ENCODE measurements at places on chromosomes 13 and 19. TPM values are rescaled to one million over a fixed set of nuclear protein-coding genes. Genes with fewer than 3 reads are reported as not detected.
A peak's percentile ranks its signal among the peaks of the same experiment; 100 is the strongest.

Gene CLEC4G
- total RNA-seq = under 0.01 TPM

- no peak for DNase-seq
These were observed 523.5 kb upstream of the ARGLU1 start for GRCh38 chr13:107091428-107091827.

DNA sequence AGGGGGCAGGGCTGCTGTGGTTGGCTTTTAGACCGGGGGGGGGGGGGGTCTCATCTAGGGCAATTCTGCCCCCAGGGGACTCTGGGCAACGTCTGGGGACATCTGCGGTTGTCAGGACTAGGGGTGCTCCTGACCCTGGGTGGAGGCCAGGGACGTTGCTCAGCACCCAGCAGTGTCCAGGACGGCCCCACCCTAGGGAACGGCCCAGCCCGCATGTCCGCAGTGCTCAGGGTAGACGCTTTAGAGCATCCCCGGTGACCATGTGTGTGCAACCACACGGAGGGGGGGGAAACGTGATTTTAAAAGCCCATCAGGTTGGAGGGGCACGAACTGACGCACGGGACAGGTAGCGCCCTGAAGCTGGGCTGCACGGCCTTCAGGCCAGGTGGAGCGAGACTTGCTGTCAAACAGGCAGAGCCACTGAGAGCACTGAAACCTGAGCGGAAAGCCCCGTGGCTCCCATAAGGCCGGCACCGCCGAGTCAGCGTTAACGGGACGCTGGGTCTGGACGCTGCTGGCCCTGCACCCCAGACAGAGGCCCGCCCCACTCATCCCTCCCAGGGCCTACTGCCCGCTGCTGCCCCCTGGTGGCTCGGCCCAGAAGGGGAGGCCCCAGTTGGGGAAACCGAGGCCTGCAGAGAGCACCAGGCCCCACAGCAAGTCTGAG is 8.3 kb downstream of the CACTIN start:
- peak; percentile 43 for DNase-seq

DNA sequence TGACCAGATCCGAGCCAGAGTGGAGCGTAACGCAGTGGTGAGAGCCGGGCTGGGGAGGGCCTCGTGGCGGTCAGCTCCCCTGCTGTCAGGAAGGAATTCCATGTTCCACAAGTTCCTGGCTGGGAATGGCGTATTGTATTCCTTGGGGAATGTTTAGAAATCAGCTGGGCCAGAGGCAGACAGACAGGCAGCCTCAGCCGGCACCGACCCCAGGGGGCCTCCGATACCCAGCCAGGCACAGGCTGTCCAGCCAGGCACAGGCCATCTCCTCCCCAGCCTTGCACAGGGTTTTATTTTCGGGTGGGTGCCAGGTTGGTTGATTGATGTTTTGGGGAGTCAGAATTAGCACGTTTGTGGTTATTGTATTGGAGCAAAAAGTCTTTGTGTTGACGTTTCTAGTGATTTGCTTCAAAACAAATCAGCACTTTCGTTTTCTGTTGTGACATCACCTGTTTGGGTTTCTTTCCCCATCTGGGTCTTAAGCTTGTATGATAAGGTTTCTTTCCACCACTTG is 126.6 kb upstream of the MCF2L start:
- DNase-seq = peak; percentile 74

DNA sequence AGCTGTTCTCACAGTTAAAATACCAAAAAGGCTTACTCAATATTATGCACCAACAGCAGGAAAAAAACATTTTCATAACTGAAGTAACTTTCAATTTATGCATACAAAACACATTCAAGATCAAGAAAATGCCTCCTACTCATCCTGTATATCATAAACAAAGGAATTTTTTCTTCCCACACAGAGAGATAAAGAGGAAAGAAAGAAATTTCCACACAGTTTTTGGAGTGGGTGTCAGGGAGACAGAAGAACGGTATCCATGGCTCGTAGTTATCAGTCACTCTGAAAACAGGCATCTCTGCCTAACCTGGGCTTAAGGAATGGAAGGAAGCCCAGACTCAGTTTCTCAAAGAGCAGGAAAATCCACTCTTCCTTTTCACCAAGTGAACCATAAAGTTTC is 92.4 kb upstream of the SIAH3 start:
- no peak for DNase-seq

- DNase-seq = no peak
These were observed 151.6 kb downstream of the ZNF486 start for GRCh38 chr19:20318616-20319015.

DNA sequence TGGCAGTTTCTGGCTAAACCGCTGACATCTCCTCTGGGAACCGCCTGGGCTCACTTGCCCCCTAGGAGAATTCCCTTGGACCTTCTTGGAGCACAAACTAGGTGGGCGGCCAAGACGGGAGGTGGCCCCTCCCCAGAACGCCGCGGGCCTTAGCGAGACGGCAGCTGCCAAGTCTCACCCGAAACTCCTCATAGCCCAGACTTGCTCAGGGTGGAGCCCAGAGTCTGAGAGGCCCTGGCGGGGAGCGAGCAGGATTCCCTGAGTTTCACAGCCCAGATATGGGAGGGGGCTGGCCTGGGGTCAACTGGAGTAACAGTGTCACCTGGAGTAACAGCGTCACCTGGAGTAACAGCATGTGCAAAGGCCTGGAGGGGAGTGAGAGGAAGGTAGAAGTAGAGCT is 10.1 kb downstream of the TINCR start:
- no peak for DNase-seq

GRCh38 chr19:5687360-5688198 is 2.5 kb upstream of the RPL36 start:
- no peak for DNase-seq

- no peak for DNase-seq
These were observed 476.2 kb downstream of the KLF12 start for GRCh38 chr13:73657821-73658540.

Gene SPC24
- 31.1 TPM for total RNA-seq

Gene RASAL3
- total RNA-seq = 14.4 TPM

DNA sequence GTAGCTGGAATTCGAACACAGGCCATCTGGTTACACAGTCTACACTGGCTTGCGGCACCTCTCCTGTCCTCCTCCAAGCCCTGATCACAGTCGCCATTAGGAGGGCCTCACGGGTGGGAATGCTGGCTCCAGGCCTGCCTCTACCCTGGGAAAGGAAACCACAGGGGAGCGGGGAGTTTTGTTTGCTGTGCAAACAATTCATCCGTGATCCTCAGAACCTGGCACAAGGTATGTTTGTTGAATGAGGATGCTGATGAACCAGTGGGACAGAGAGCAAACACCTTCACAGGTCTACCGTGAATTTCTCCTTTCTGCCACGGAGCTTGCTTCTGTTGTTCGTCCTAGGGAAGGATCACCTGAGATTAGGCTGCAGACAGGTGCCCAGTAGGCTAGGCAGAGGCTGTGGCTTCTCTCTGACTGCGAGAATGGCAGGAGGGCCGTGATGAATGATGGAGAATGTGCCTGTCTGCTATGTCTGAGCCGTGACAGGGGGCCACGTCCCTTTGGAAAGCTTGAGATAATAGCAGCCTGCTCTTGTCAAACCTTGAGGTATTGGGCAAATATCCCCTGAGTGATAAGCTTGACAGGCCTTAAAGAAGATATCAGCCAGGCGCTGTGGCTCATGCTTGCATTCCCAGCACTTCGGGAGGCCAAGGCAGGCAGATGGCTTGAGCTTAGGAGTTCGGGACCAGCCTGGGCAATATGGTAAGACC is 36.7 kb downstream of the PIN1 start:
- no peak for DNase-seq

Gene FLT1
- total RNA-seq = 15.7 TPM

Gene ZNF320
- 8.7 TPM for total RNA-seq

Gene ZNF441
- 8.0 TPM for total RNA-seq

DNA sequence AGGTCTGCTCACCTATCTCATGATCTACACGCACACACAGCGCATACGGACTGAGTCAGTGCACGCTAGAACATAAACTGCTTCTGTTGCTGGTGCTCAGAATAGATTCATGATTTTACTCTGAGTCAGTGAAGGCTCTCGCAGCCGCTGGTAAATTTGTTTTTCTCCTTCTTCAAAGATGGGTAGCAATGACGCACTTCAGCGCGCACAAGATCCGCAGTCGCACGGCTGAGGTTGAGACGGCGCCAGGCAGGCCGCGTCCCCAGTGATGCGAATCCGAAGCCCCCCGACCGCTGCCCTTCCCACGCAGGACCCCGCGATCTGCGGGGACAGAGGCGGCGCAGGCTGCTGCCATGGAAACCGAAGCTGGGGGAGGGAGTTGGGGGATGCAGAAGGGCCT is 103.7 kb upstream of the USP29 start:
- DNase-seq = no peak

GRCh38 chr13:102401265-102401664 is 583 bp downstream of the FGF14 start:
- no peak for DNase-seq

DNA sequence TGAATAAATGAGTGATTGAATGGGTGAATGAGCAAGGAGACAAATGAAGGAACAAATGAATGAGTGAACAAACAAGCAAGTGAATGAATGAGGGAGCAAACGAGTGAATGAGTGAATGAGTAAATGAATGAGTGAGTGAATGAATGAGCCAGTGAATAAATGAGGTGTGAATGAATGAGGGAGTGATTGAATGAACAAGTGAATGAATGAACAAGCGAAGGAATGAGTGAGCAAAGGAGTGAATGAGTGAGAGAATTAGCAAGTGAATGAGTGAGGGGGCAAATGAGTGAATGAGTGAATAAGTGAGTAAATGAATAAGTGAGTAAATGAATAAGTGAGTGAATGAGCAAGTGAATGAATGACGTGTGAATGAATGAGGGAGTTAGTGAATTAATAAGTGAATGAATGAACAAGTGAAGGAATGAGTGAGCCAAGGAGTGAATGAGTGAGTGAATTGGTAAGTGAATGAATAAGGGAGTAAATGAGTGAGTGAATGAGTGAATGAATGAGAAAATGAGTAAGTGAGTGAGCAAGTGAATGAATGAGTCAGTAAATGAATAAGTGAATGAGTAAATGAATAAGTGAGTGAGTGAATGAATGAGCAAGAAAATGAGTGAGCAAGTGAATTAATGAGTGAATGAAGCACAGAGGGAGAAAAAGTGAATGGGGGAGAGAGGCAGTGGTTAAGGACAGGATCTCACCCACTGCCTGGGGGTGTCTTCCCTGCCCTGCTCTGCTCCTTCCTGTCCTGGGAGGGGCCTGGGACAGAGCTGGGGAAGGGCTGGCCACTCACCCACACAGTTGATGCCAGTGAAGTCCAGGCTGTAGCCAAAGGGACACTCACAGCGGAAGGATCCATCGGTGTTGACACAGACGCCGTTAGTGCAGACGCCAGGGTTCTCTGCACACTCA is 36.4 kb downstream of the CCL25 start:
- no peak for DNase-seq

DNA sequence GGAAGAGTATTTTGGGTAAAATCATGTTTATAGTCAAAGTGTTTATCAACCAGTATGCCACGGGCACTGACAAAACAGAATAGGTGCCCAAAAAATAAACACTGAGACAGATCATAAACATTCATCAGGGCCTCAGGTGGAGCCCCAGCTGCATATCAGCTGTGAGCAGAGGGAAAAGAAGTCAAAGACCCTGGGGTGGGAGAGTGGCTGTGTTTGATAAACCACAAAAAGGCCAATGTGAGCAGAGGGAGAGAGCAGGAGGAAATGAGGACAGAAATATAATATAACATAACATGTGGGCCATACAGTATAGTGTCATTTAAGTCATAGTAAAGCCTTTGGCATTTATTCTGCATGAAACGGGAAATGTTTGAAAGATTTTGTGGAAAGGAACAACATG is 10.0 kb upstream of the EPSTI1 start:
- DNase-seq = no peak

DNA sequence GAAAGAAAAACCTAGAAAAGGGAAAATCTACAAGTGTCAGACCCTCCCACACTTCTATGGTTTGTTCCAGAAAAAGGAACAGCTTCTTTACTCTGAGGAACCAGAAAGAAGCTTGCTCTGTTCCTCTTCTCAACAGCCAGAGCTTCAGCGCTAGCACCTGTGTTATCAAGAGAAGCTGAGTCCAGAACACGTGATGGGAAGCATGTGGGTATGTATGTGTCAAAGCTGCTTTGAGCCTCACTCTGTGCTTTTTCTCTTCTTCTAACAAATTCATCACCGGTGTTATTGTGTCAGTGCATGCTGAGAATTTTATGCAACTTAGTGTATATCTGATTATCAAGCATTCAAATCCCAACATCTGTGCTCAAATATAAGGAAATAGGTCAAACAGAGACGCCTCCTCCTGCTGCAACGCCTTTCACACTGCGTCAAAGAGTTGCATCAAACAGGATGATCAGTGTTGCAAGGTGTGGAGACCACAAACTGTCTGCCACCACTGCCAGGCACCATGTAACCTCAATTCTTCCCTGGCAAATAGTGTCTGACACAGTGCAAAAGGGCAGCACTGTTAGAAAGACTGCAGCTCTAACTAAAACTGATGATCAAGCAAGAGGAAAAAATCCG is 83.9 kb downstream of the LRRC63 start:
- peak; percentile 62 for DNase-seq

GRCh38 chr13:110154410-110154933 is 152.5 kb downstream of the COL4A1 start:
- DNase-seq = no peak

Measured in dermis microvascular lymphatic vessel endothelial cell (primary cell).